ENCODE measurements at places on chromosomes 16 and 17. TPM values are rescaled to one million over a fixed set of nuclear protein-coding genes. Genes with fewer than 3 reads are reported as not detected.

FBXW10 gene
- 0.11 TPM for total RNA-seq

RNF40 gene
- 157 TPM for total RNA-seq

DNAAF8 gene
- total RNA-seq: 0.31 TPM

HID1 gene
- 2.3 TPM for total RNA-seq

ANKFN1 gene
- not detected for total RNA-seq

GRCh38 chr16:12067714-12068401 is 91.3 kb downstream of the SNX29 start:
- H3K4me3 ChIP-seq: no peak overlapping the region
- no peaks in the 10 kb centered on the region for H3K27me3 ChIP-seq
- peaks cover 6% of the 10 kb centered on the region for H3K4me1 ChIP-seq

DNA sequence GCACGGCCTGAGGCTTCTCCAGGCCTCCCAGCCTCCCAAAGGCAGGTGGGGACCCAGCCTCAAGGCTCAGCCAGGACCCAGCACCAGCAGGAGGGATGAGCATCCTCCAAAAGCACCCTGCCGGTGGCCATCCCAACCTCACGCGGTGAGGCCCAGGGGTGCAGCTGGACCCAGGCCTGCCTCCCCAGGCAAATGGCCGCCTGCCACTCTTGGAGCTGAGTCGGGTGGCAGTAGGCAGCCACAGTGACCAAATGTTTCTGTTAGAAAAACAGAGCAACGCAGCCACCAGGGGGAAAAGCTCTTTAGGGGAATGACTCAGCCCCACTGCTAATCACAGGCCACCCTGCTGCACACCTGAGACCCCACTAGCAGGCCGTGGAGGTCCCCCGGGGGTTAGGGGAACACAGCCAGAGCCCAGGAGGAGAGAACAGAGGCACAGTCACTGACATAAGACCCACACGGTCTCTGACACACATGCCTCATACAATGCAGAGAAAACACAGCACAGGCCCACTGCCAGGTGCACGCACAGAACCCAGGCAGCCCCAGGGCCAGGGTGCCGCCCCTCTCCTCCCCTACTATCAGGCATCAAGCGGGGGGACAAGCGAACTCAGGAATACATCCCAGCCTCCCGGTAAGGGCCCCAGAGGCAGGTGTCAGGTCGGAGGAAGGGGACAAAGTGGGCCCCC is 12.4 kb downstream of the BCAR1 start:
- H3K4me3 ChIP-seq: no peak overlapping the region
- no peaks in the 10 kb centered on the region for H3K4me1 ChIP-seq
- no peak for DNase-seq
- no peak overlapping the region for H3K27ac ChIP-seq
- H3K36me3 ChIP-seq: no peaks in the 10 kb centered on the region
- H3K27me3 ChIP-seq: no peaks in the 10 kb centered on the region

- no peak for DNase-seq
- H3K27ac ChIP-seq: no peak overlapping the region
- H3K27me3 ChIP-seq: no peaks in the 10 kb centered on the region
- no peak overlapping the region for H3K4me3 ChIP-seq
These were observed 68.7 kb downstream of the WSCD1 start for GRCh38 chr17:6138761-6139446.

- no peaks in the 10 kb centered on the region for H3K27me3 ChIP-seq
- DNase-seq: no peak
- peaks cover 57% of the 10 kb centered on the region for H3K36me3 ChIP-seq
- no peak overlapping the region for H3K4me3 ChIP-seq
- H3K27ac ChIP-seq: no peak overlapping the region
These were observed 22.1 kb downstream of the CNTNAP1 start for GRCh38 chr17:42704490-42704836.

GRCh38 chr17:17144916-17145665 is 61.0 kb downstream of the PLD6 start:
- no peak overlapping the region for H3K27ac ChIP-seq
- no peak for DNase-seq
- no peak overlapping the region for H3K4me3 ChIP-seq
- no peaks in the 10 kb centered on the region for H3K27me3 ChIP-seq

- no peaks in the 10 kb centered on the region for H3K4me1 ChIP-seq
- no peak for DNase-seq
- H3K27ac ChIP-seq: no peak overlapping the region
- H3K27me3 ChIP-seq: no peaks in the 10 kb centered on the region
- H3K4me3 ChIP-seq: no peak overlapping the region
These were observed 9.2 kb downstream of the RND2 start for GRCh38 chr17:43033948-43034881.

GRCh38 chr17:45342306-45342705 is 25.5 kb upstream of the MAP3K14 start:
- no peak overlapping the region for H3K27ac ChIP-seq
- no peaks in the 10 kb centered on the region for H3K27me3 ChIP-seq

DNA sequence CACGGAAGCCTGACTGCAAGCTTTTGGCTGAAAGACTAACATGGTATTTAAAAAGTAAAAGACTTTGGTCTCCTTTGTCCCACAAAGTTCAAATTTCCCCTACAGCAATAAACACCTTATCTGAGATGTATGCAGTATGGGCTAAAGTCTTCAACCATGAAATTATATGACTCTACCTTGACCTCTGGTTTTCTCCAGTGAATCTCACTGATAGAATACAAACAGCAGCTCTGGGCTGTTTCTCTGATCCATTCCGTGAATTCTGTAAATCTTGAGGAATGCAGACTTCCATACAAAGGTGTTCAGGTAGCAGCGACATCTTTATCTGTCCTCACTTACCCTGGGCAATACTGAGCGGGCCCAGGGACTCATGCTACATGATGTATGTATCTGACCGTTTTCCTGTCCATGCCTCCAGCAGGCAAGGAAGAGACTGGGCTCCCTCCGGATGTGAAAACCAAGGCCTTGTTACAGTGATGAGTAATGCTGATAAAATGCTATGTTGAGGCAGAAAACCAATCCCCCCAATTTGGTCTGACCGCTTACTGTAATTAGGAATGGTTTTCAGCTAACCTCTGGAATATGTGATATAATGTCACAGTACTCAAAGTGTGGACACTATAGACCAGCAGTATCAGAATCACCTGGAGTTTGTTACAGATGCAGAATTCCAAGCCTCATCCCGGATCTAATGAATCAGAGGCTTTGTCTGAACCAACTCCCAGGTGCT is 589.8 kb downstream of the HS3ST4 start:
- no peak overlapping the region for H3K27ac ChIP-seq
- DNase-seq: no peak
- no peak overlapping the region for H3K4me3 ChIP-seq
- H3K36me3 ChIP-seq: no peaks in the 10 kb centered on the region

GRCh38 chr17:78501241-78502036 is 75.8 kb downstream of the DNAH17 start:
- H3K36me3 ChIP-seq: no peaks in the 10 kb centered on the region
- H3K4me1 ChIP-seq: no peaks in the 10 kb centered on the region
- no peak overlapping the region for H3K27ac ChIP-seq
- no peak for DNase-seq

GRCh38 chr17:78486228-78486802 is 90.9 kb downstream of the DNAH17 start:
- H3K4me1 ChIP-seq: no peaks in the 10 kb centered on the region
- H3K27me3 ChIP-seq: no peaks in the 10 kb centered on the region
- no peak for DNase-seq
- no peaks in the 10 kb centered on the region for H3K36me3 ChIP-seq
- no peak overlapping the region for H3K27ac ChIP-seq

DNA sequence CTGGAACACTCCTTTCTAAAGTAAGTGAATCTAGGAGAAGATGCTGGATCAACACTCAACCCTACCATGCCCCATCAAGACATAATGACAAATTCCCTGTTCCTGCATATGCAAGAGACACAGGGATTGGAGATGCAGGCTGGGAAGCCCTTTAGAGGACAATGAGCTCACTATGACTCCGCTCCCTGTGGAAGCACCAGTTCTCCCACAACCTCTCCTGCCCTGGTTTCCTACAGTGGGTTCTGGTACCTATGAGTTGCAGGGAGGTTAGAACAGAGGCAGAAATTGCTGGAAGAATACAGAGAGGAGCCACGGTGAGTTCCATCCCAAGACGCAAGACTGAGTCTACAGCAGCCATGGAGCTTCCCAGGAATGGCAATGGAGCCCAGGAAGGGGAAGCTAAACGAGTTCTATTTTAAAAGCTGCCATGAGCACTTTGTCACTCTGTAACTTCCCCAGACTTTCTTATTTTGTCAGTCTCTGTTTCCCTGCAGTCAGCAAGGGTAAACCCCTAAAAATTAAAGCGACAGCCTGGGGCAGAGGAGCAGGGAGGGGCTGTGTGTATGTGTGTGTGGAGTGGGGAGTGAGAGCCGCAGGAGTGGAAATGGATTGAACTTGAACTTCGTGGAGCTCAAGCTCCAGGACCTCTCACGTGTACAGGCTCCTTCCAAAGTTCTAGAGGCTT is 42.3 kb upstream of the PIK3R6 start:
- H3K27me3 ChIP-seq: no peaks in the 10 kb centered on the region
- H3K4me1 ChIP-seq: no peaks in the 10 kb centered on the region
- no peak for DNase-seq
- peaks cover 58% of the 10 kb centered on the region for H3K36me3 ChIP-seq
- H3K4me3 ChIP-seq: no peak overlapping the region

DNA sequence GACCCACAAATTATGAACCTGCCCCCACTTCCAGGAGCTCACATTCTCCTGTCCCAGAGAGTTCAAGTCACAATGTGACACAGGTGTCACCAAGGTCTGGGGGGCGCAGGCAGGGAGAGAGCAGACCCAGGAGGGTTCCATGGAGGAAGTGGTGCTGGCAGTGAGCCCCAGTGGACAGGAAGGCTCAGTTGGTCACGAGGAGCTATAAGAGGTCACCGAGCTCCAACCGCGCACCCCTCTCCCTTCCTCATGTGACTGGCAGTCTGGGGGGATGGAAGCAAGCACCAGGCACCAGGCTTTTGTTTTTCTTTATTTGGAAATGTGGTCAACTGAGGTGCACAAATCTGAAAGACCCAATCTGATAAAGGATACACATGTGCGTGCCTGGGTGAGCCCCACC is 2.5 kb downstream of the ITGAD start:
- H3K27me3 ChIP-seq: no peaks in the 10 kb centered on the region
- H3K36me3 ChIP-seq: no peaks in the 10 kb centered on the region
- no peak for DNase-seq

GRCh38 chr17:15454346-15454745 is 13.1 kb downstream of the CDRT4 start:
- H3K4me3 ChIP-seq: no peak overlapping the region
- H3K27ac ChIP-seq: no peak overlapping the region
- no peak for DNase-seq

DNA sequence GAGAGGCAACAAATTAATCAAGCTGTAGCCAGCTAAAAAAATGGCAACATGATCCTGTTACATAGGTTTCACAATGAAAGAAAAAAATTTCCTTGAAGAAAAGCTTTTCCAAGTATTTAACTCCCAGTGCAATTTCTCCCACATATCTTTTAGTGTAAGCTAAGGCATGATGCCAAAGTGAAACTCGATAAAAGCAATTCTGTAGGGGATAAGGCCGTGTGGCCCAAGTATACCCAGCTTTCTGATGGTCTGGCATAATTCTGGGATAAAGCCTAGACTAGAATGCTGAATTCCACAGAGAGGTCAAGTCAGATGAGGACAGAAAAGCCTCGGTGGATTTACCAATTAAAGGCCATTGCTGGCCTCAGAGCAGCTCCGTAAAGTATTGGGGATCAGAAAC is 36.2 kb downstream of the CTCF start:
- H3K4me3 ChIP-seq: no peak overlapping the region
- H3K36me3 ChIP-seq: no peaks in the 10 kb centered on the region
- no peak for DNase-seq

GRCh38 chr17:44749980-44750318 is 8.8 kb upstream of the ADAM11 start:
- H3K4me1 ChIP-seq: no peaks in the 10 kb centered on the region
- no peak overlapping the region for H3K27ac ChIP-seq
- DNase-seq: no peak
- H3K27me3 ChIP-seq: no peaks in the 10 kb centered on the region
- no peak overlapping the region for H3K4me3 ChIP-seq
